ENCODE measurements at places on chromosomes 7 and 10. TPM values are rescaled to one million over a fixed set of nuclear protein-coding genes. Genes with fewer than 3 reads are reported as not detected.
A peak's percentile ranks its signal among the peaks of the same experiment; 100 is the strongest.

DNA sequence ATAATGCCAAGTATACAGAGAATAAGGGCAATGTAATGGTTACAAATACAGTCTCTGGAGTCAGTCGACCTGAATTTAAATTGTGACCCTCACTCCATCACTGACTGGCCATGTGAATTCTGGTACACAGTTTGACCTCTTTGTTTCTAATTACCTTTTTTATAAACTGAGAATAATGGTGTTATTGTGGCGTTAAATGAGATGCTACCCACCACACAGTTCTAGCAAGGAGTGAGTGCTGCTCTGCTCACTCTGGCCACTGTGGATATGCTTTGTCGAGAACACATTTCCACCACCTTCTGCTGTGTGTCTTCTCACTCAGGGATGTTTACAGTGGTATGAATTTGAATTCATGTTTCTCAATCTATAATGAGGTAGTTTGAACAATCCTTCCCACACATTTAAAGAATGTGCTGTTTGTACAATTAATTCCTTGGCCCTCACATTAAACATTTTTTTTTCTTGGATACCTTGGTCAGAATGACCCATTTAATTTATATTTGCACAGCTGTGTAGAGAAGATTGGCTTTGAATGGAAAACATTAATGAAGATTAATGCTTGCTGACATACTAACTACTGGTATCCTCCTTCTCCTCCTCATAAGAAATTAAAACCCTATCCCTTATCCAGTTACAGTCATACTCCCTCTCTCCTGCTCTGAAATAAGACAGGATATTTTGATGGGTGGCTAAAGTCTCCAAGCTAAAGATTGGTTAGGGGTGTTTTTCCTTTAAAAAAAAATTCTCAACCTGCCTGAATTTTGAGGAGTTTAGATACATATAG, 42.4 kb downstream of the PLCE1 start:
- no peak for DNase-seq

DNA sequence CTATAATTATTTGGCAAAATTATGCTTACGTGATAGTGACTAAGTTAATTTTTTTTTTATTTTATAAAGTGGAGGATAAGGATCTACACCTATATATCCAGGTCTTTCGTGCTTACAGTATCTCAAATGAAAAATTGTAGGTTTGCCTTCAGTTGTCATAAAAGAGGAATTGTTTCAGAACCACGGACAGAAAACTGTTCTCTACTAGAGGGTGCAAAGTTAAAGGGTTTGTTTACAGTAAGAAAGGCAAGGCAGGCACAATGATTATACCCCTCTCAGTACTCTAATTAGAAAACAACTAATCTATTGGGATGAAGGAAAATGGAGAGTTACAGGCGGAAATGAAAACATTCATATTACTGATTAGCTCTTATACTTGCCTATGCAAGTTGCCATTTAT, 1.5 kb downstream of the PCLO start:
- DNase-seq, result no peak

DNA sequence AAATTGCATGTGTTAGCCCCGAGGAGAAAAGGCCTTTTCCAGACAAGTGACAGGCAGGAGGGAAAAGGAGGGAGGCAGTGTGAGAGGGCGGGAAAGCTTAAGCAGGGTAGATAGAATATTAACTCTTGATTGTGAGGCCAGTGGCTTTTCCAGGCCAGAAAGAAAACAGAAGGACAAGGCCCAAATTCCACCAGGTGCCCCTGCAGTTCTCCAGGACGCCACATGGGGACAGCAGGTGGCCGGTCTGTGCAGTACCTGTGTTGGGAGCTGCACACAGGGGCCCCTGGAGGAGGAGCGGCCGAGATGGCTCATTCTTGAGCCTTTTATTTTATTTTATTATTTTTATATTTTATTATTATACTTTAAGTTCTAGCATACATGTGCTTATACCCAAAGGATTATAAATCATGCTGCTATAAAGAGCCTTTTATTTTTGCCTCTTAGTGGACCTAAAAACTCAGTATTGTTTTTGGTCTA, 141.3 kb upstream of the KLF14 start:
- DNase-seq, result peak; percentile 57

DNA sequence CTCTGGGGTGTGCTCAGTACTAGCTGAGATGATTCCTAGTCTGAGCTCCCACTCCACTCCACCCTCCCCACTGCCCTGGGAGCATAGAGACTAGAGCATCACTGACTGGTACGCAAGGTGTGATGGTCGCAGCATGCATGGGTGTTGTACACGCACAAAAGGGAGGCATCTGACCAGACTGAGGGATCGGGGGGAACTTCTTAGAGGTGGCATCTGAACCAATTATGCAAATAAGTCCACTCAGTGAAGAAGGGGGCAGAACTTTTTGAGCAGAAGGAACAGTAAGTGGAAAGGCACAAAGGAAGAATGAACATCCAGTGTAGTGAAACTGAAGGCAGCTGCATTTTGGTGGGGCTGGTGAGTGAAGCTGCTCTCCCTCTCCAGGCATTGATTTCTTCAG, 25.5 kb downstream of the PDSS1 start:
- no peak for DNase-seq

GRCh38 chr10:33229252-33229948, 105.1 kb downstream of the NRP1 start:
- DNase-seq, result no peak

DNA sequence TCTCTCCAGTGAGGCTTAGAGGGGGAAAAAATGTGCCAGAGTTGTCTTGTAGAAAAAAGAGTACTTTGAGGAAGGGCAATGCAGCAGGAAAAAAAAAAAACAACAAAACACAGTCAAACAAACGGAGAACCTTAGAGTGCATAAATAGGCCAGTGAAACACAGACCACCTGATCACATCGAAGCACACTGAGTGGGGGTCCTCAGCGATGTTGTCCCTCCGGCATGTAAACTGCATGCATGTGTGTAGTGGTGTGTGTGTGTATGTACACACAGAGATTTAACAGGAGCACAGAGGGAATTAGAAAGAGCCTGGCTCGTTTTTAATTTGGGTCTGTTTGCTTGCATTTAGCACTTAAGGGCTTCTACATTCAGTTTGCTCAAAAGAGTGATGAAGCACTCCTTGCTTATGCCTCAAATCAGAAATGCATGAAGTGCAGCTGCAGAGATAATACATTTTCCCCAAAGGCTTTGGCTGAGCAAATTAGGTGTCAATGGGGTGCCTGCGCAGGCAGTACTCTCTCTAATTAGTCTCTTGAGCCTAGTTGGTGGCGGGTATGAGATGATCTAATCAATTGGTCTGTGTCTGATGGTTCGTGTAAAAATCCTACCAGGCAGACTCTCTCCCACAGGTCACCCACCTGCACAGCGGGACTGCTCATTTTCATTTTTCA, 62.7 kb upstream of the FZD1 start:
- no peak for DNase-seq

DNA sequence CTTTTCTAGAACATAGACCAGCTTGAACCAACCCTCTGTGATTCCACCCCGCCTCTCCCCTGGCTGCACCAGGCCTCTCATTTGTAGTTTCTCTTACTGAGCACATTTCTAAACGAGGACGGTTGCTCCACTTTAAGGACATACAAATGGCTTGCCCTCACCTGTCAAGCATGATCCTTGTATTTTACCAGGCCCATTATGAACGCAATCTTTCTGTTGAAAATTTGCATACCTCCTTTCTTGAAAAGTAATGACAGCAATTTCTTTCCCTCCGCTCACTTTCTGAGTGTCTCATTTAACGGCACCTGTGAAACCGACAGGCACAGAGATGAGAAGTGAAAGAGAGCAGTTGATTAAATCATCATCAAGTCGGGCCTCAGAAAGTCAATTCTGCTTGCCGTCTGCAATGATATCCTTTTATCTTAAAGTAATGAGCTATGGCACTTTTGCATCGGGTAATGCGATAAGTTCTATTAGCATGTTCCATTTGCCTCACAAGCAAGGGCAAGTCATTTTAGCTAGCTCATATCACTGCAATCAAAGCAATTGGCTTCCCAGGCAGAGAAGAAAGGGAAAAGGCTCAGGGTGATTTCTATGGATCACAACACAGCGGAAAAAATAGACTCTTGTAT, 705.6 kb upstream of the GALNT17 start:
- DNase-seq, result no peak

DNA sequence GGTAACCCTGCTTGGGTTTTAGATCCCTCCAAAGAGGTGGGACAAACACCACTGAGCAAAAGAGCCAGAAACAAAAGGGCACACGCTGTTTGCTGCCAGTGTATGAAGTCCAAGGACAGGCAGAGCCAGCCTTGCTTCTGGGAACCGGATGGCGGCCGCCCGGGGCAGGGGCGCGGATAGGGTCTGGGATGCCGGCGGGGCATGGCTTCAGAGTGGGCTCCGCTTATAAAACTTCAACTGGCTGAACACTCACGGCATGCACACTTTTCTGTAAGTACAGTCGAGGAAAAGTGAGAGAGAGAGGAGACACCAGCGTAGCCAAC, 62.6 kb downstream of the ASB13 start:
- no peak for DNase-seq

GRCh38 chr7:80496586-80496985, 15.3 kb downstream of the GNAT3 start:
- no peak for DNase-seq

DNA sequence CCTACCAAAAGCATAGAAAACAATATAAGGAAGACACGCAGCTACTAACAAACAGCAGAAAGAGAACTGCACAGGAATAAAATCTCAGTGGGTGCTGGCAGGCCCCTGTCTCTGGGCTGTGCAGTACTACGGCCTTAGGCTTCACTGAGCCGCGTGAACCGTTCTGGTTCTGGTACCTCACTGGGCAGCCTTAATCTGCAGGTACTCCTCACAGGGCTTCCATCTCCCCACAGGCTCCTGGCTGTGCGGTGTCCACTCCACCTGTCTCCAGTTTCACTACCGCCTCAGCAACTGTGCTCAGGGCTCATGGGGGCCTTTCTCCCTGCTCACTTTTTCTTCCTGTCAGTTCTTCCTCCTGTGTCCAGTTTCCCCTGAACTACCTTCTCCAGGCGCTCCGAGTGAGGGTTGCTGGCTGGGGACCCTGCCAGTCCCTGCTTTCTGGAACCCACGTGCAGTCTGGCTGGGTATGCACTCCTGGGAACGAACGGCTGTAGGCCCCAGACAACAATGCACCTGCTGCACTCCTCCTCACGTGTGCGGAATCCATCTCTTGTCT, 75.7 kb downstream of the VIPR2 start:
- DNase-seq, result no peak

DNA sequence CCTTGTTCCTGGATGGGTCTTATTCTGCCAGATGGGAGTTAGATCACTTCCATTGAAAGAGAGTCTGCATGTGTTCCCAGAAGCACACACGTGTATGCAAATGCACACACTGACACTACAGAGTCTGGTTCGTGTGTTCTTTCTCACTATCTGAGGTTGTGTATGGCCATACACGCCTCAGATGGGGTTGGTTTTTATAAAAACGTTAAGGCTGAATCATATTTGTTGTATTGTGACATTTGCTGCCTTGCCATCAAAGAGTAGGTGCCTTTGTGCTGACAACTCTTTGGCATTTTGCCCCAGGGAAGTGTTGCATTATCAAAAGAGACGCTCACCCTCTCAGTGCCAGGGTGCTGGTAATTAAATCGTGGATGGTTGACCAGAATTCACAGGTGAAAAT, 37.7 kb upstream of the HDAC9 start:
- DNase-seq, result no peak

- DNase-seq, result no peak
Observed at GRCh38 chr7:11613292-11613930, 218.6 kb downstream of the THSD7A start.

DNA sequence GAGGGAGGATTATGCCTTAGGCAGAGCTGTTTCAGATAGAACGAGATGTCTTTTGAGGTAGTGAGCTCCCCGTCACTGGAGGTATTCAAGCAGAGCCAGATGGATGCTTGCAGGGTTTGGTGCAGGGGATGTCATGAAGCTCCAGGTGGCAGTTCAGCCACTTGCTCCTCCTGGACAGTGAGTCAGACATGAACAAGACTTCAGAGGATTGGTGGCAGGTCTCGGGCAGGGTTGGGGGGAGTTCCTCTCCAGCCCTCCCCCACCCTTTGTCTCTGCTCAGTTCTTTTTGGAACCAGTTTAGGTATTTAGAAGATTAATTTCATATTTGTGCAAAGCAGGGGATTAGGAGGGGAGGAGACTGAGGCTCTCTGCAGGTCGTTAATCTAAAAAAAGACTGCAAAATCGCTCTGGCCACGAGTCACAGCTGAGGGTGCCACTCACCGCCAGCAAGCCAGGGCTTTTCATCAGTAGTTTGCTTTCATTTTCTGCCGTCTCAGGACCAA, 21.5 kb upstream of the MYL10 start:
- no peak for DNase-seq

- DNase-seq, result no peak
Observed at GRCh38 chr10:110370006-110370405, 65.3 kb upstream of the SMNDC1 start.

- DNase-seq, result no peak
Observed at GRCh38 chr7:101699399-101699798, 70.3 kb upstream of the MYL10 start.

DNA sequence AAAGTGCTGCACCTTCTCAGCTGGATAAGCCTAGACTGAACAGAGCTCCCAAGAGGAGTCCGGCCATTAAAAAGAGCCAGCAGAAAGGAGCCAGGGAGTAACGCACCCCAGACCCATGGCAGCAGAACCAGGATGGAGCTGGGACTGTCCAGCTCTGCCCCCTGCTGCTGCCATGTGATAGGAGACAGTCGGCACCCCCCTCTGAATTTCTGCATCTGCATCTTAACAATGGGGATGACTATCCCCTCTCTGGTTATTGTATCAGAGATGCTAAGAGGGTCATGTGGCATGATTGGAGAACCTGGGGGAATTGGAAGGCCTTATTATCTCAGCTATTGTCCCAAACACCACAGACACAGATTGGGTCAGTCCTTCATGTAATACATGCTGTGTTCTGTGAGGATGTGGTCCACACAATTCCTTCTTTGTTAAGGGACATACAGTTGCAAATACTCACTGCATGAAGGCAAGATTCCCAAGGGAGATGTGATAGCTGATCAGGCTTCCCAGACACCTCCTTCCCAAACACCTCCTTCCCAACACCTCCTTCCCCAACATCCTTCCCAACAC, 29.3 kb downstream of the PLEKHS1 start:
- DNase-seq, result no peak

The SPDYE2 gene
- total RNA-seq, result not detected

The OR13A1 gene
- not detected for total RNA-seq

The ADCY1 gene
- total RNA-seq, result 0.06 TPM

The SUN3 gene
- 0.54 TPM for total RNA-seq

The NANOS1 gene
- total RNA-seq, result 0.16 TPM

The BLNK gene
- total RNA-seq, result 1.3 TPM

The GRID1 gene
- not detected for total RNA-seq

The GSAP gene
- 1.7 TPM for total RNA-seq

The CCL24 gene
- not detected for total RNA-seq
